Fibroblast of skin of right quadriceps (primary cell): ENCODE measurements at places on chromosomes 5 and 9.

DNA sequence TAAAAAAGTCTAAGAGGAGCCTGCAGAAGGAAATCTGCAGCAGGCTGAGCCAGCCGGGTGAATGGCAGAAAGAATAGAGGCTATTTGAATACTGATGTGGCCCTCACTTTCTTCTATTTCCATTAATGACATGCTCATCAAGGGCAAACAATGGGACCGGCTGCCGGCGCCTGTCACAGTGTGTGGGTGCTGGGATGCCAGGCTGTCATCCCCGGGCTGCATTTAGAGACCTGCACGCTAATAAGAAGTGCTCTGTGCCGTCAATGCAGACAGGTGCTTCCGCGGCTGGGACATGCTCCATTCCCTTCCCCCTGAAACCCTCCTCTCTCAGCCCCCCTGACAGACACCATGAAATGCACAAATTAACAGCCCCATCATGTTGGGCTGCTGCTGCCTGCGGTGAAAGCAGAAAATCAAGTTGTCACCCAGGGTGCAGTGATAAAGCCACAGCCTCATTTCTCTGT lies 217.7 kb upstream of the TBCA start:
- DNase-seq = no peak

- peak; percentile 99 for DNase-seq
These were observed 61.1 kb downstream of the GRIA1 start for GRCh38 chr5:153551537-153552079.

GRCh38 chr5:159415301-159415937 lies 85.1 kb upstream of the IL12B start:
- peak; percentile 11 for DNase-seq

DNA sequence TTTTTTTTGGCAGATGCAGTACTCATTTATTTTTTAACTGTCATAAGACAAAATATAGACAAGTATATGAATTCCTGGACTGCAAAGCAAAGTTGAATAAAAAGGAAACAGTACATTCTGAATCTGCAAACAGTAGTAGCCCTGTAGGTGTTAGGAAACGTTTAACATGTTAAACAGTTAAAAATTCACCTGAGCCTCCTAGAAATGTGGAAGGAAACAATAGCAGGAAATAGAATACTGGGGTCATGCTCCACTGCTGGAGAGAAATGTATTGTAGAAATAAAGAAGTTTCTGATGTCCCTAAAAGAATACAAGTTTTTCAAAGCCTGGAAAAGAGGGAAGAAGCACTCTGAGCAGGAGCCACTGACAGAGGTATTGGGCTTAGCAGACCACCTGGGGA lies 866.0 kb downstream of the PTPRD start:
- no peak for DNase-seq

- peak; percentile 72 for DNase-seq
These were observed 5.1 kb upstream of the SEPTIN8 start for GRCh38 chr5:132782101-132782500.

GRCh38 chr5:96427824-96428223 lies 5.2 kb downstream of the PCSK1 start:
- peak; percentile 14 for DNase-seq
